ENCODE measurements at places on chromosomes 13 and 19. TPM values are rescaled to one million over a fixed set of nuclear protein-coding genes. Genes with fewer than 3 reads are reported as not detected.

ABCC4 gene
- total RNA-seq = 18.3 TPM

GRCh38 chr13:46668302-46668720 is 115.3 kb downstream of the LRCH1 start:
- peak; percentile 17 for DNase-seq

DNA sequence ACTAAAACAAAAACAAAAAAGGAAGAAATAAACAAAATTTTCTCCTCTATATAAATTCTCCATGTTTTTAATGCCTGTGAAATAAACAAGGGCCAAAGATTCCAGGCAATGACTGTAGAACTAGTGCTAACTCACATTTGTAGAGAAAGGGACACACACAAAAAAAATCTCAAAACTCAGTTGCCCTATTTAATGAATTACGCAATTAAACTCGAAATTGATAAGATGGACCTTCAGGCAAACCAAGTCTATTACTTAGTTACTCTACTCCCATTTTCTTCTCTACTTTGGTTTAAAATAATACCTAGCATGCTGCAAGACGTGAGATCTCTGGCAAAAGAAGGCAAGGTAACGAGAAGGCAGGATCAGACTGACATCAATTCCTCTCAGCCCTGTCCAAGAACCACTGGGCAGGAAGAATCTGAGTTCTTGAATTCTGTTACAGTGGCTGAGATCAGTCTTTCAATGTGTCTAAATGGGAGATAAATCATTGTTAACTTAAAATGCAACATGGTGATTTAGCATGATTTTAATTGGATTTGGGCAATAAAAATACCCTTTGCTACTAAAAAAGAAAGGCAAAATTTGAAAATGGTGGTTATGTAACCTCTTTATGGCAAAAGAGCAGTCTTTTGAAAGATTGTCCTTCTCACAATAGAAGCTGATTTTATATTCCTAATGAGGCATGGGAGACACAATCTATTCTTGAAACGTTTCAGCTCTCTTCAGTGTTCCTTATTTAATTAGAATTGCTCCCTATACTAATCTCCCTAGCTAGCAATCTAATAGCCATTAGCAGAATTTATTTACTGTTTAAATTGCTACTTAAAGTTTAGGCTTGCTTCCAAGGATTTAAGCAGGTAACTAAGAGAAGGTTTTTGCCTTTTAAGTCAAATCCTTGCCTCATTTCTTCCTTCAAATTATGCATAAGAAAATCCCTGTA is 25.9 kb downstream of the SPRY2 start:
- DNase-seq = no peak

GRCh38 chr13:36329361-36329760 is 16.8 kb downstream of the SPART start:
- no peak for DNase-seq

All from thyroid gland (tissue), 4 donors.